ENCODE measurements at places on chromosomes 6 and 20.
A peak's percentile ranks its signal among the peaks of the same experiment; 100 is the strongest.

DNA sequence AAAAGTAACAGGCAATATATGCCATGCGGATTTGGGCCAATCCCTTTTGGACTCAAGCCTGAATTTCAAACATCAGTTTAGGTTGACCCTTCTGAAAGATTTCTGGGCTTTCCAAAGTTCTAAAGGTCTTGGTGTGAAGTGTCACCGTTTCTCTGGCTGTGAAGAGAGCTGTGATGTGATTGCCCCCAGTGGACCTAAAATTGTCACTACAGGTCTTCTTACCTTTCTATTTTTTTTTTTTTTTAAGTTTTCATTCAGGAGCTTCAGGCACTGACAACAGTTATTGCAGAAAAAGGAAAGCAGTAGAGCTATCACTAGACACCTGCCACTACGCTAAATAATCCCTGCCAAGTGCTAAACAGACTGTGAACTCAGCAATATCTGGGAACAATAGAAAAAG lies 75.7 kb upstream of the OPRM1 start:
- no peak for DNase-seq

GRCh38 chr20:24955045-24955444 lies 6.0 kb downstream of the CST7 start:
- peak; percentile 49 for DNase-seq

- no peak for DNase-seq
Measured at GRCh38 chr6:76644231-76644630, 571.8 kb upstream of the IMPG1 start.

GRCh38 chr6:87825821-87826221 lies 123.8 kb upstream of the AKIRIN2 start:
- no peak for DNase-seq

- no peak for DNase-seq
Measured at GRCh38 chr6:70725817-70726415, 58.2 kb downstream of the SMAP1 start.

GRCh38 chr20:24149881-24150307 lies 161.3 kb upstream of the GGTLC1 start:
- DNase-seq, result no peak

- no peak for DNase-seq
Measured at GRCh38 chr6:44666324-44666723, 278.8 kb downstream of the CDC5L start.

DNA sequence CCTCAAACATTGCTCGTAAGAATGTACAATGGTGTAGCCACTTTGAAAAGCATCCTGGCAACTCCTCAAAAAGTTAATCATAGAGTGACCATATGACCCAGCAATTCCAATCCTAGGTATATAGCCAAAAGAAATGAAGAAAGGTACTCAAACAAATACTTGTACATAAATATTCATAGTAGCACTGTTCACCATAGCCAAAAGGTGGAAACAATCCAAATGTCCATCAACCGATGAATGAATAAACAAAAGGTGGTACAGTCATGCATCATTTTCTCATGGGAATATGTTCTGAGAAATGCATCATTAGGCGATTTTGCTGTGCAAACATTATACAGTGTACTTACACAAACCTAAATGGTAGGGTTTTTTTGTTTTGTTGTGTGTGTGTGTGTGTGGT lies 74.4 kb upstream of the TBC1D7 start:
- no peak for DNase-seq

DNA sequence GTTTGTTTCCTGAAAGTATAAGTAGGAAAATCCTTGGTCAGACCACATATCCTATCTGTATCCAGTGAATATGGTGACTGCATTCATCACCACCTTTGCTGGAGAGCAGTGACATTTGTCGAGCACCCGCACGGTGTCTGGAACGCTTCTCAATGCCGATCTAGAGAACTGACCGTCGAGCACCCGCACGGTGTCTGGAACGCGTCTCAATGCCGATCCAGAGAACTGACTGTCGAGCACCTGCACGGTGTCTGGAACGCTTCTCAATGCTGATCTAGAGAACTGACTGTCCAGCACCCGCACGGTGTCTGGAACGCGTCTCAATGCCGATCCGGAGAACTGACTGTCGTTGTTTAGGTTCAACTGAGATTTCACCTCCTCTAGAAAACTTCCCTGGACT lies 67.8 kb downstream of the HUS1B start:
- DNase-seq, result no peak

- DNase-seq, result no peak
Measured at GRCh38 chr6:27130668-27131428, 116.7 kb upstream of the PRSS16 start.

GRCh38 chr6:75532521-75532920 lies 38.9 kb upstream of the FILIP1 start:
- no peak for DNase-seq

GRCh38 chr6:33075208-33075567 lies 602 bp upstream of the HLA-DPB1 start:
- DNase-seq, result no peak

- peak; percentile 97 for DNase-seq
Measured at GRCh38 chr6:43769526-43770371, at the start of gene VEGFA. Gene VEGFA, plus strand, starts transcription at chr6:43770211.

DNA sequence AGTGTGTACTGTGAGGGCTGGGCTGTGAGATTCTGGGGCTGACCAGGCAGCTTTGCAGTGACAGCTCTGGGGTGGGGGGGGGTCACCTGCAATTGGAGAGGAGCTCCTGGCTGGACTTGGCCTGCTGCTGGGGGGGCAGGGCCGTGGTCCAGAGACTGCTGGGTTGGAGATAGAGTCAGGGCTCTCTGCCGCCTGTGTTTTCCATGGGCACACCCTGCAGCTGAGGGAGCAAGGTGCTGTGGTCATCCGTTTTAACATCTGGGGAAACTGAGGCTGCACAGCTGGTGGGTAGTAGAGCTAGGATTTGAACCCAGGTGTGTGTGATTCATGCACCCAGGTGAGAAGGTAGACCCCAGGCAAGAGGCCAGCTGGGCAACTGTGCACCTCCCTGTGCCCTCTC lies 7.3 kb downstream of the DLGAP4 start:
- DNase-seq, result no peak

GRCh38 chr6:75963569-75963968 lies 108.9 kb downstream of the IMPG1 start:
- DNase-seq, result no peak

DNA sequence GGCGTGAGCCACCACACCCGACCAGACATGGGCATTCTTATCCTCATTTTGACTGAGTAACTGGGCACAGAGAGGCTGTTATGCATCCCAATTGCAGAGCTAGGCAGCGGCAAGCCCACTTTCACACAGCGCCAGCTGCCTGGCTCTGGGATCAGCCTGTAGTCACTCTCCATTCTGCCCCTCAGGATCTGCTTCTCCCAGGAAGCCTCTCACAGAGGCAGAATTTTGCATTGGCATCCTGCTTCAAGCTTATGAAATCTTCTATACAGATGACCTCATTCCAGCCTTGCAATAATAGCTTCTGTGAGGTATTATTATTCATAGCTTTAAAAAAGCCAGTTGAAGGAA lies 37.0 kb upstream of the IER3 start:
- no peak for DNase-seq

DNA sequence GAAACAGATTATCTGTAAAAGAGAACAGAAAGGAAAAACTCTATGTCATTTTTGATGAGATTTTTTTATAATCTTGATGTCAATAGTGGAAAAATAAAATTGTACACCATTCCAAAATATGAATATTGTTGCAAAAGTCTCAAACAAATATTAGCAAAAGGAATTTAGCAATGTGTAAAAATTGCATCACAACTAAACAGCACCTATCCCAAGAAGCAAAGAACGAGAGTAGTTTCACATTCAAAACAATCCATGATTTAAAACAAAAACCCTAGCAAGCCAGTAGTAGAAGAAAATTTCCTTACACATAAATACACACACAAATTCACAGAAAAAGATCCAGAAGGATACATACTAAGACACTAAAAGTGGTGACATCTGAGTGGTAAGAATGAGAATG lies 38.4 kb downstream of the LCA5 start:
- no peak for DNase-seq

- DNase-seq, result no peak
Measured at GRCh38 chr6:2863901-2864300, 22.2 kb upstream of the SERPINB1 start.

DNA sequence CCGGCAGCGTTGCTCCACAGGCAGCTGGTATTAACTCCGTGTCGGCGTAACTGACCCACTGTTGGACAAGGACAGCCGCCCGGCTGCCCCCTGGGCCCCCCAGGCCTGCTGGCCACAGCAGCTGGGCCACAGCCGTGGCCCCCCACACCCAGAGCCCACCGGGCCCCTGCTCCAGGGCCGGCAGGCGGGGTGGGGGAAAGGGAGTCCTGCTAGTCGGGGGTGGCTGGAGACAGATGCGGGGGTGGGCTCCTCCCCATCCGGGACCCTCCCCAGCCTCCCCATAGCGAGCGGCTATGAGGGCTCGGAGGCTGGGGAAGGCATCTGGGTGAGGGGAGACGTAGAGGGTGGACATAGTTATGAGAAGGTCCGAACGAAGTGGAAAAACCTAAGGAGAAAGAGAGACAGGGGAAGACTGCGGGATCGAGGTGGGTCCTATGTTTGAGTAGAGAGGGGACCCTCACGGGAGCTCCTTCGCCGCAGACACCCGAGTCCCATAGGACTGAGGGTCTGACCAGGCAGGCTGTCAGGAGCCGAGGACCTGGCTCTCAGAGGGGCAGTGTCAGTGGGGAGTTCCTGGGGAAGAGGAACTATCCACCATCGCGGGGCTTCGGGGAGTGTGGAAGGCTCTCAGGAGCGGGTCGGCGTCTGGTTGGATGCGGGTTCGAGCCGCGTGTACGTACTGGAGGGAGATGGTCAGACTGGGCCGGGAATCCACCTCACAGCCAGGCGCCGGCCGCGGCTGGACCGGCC lies 511 bp downstream of the VARS1 start:
- peak; percentile 57 for DNase-seq

DNA sequence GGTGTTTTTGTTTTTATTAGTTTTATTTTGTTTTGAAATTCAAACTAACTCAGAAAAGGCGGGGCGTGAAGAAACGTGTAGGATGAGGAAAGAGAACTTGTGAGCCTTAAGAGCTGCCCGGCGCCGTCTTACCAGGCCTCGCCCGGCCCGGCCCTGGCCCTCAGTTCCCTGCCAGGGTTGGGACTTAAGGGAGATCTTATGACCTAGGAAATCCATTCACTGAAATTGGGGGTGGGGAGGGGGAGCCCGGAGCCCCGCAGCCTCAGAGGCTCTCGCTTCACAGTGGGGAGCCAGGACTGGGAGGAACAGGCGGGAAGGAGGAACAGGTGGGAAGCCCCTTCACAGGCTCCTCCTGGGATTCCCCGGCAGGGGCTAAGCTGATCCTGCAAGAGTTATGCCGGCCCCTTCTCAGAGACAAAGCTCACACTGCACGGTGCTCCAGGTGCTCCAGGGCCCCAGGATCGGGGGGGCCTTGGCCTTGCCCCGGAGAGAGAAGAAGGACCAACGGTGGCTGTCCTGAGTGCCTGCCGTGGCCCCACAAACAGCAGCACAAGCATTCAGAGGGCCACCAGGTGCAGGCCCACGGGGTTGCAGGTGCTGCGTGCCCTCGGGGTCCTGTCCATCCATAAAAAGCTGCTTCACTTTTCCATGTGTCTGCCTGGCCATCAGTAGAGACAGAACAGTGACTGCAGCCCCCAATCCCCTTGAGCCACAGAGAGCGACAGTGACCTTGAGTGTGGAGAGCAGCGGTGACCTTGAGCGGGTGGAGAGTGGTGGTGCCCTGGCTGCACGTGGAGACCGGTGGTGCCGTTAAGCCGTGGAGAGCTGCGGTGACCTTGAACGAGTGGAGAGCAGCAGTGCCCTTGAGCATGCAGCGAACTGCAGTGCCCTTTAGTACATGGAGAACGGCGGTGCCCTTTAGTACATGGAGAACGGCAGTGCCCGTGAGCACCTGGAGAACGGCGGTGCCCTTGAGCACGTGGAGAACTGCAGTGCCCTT lies 152.7 kb downstream of the DLL1 start:
- DNase-seq, result no peak

GRCh38 chr20:58523971-58524315 lies 8.7 kb upstream of the APCDD1L start:
- no peak for DNase-seq

- DNase-seq, result no peak
Measured at GRCh38 chr6:111957623-111958315, 84.5 kb upstream of the FYN start.

DNA sequence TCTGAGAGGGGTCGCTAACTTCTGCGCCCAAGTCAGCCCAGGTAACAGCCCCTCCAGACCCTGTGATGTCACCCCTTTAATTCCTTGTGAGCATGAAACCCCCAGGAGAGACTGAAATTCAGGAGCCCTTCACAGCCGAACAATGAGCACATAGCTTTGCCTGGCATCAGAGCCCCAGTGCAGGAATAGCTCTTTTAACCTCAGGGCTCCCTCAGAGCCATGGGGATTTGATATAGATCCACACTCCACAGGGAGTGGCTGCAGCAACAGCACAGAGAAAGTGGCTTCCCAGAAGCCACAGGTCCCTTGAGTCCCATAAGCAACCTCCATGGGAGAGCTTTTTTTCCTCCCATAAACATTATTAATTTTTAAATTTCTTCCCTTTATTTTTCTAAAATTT lies 150.0 kb upstream of the MARCKS start:
- DNase-seq, result no peak

GRCh38 chr6:122770835-122771601 lies 8.5 kb upstream of the FABP7 start:
- no peak for DNase-seq

- DNase-seq, result no peak
Measured at GRCh38 chr6:144316862-144317195, 31.7 kb downstream of the UTRN start.

DNA sequence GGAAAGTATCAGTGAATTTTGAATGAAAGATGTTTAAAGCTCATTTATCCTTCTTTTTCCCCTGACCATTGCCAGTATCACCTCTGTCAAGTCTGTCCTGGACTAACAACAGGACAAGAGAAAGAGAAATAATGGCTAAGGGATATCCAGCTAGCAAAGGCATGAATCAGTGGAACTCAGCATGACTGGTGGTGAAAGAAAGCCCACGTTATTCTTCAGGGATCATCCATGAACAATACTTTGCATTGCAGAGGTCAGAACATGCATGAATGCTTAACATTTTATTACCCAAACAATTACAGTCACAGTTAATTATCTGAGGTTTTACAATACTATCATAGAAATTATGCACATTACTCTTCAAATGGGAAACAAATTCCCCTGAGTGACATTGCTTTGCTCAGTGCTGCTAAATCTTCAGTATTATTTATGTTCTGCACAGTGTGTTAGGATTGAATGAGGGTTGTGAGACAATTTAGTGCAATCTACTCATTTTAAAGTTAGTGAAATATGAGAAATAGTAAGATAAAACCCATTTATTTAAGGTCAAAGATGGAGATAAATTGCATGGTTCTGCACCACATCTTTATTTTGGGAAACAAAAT lies 350.7 kb downstream of the KHDRBS2 start:
- no peak for DNase-seq

DNA sequence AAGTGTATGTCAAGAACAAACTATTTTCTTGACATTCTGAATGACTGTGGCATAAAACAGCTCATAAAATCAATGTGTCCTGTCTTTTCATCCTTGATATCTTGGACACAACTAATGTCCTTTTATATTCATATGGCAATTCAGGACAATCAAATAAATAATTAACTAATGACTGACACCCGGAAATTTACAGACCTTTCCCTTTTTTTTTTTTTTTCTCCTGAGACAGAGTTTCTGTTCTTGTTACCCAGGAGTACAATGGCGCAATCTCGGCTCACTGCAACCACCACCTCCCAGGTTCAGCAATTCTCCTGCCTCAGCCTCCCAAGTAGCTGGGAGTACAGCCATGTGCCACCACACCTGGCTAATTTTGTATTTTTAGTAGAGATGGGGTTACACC lies 107.1 kb upstream of the LGSN start:
- DNase-seq, result no peak

Data from GM10248 (cell line).